ENCODE measurements at places on chromosomes 2 and 18.

DNA sequence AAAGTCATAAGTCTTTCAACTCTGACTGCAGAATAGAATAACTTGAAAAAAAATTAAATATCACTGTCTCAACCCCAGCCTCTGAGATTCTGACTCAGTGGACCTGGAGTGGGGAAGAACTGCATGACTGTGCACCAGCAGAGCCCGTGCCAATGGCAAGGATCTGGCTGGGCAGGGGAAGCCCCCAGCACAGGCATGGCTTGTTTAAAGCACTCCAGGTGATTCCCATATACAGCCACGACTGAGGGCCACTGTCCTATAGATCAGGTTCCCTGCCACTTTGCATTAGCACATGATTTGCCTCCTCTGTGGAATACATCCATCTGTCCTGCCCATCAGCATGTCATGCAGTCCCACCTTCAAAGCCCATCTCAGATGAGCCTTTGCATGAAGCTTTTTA lies 45.9 kb upstream of the NCK2 start:
- H3K4me1 ChIP-seq = no peaks in the 10 kb centered on the region
- no peak overlapping the region for H3K27ac ChIP-seq

- H3K4me3 ChIP-seq = no peak overlapping the region
- no peak overlapping the region for H3K27ac ChIP-seq
- no peaks in the 10 kb centered on the region for H3K4me1 ChIP-seq
- no peaks in the 10 kb centered on the region for H3K36me3 ChIP-seq
- DNase-seq = no peak
These were observed 758.7 kb downstream of the TMEM182 start for GRCh38 chr2:103520547-103520946.

- H3K4me3 ChIP-seq = no peak overlapping the region
- no peaks in the 10 kb centered on the region for H3K36me3 ChIP-seq
- H3K4me1 ChIP-seq = no peaks in the 10 kb centered on the region
- DNase-seq = no peak
- no peaks in the 10 kb centered on the region for H3K27me3 ChIP-seq
- H3K27ac ChIP-seq = no peak overlapping the region
These were observed 442.5 kb upstream of the PKDCC start for GRCh38 chr2:41605311-41605710.

DNA sequence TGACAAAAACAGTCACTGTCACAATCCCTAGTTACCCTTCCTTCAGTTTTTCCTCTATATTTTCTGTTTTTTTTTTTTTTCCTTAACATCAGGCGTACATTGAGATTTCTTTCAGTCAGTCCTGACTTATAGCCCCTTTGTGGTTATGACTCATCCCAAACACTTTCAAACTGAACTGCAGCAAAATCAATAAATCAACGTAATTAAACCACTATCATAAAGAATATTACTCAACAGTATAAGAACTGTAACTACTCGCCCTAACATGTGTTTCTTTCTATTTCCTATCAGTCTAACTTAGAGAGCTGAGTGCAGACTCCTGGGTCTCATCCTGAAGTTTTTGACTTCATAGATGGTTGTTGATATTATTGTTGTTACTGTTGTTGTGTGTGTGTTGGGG lies 523.5 kb downstream of the LRRTM4 start:
- no peaks in the 10 kb centered on the region for H3K4me1 ChIP-seq
- no peak overlapping the region for H3K4me3 ChIP-seq
- DNase-seq = no peak
- H3K36me3 ChIP-seq = no peaks in the 10 kb centered on the region

DNA sequence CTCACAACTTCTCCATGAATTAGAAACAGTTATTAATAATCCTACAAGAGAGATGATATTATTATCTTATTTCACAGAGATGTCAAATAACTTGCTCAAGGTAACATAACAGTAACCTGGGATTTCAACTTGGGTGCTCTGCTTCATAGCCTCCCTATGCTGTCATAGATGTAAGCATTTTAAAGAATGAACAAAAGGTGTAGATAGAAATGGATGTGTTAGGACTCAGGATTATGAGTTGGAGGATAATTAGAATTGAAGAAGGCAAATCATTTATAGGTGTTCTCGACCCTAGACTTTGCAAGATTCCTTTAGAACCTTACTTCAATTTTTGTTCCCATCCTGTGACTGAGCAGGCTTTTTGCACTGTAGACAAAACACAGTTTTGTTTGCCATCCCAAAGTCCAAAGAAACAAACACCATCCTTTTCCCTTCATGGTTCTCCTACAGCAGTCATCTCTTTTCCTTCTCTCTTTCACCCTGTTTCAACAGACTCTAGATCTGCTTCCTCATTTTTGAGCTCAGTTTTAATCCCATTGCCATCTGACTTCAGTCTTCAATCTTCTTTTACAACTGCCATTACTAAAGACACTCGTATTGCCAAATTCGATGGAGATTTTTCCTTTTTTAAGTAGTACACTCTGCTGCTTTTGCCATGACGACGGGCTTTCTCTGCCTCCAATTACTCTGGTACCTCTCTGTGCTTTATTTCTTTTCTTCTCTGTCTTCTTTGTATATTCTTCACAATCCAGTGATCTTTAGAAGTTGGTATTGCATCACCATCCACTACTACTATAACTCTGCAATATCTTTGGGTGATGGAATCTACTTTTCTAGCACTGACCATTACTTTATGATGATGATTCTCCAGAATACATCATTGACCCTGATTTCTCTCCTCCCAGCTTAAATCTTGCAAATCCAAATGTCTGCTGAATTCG lies 4.5 kb downstream of the HNMT start:
- no peak overlapping the region for H3K4me3 ChIP-seq
- no peaks in the 10 kb centered on the region for H3K4me1 ChIP-seq
- H3K36me3 ChIP-seq = no peaks in the 10 kb centered on the region
- DNase-seq = no peak
- no peaks in the 10 kb centered on the region for H3K27me3 ChIP-seq

- H3K4me1 ChIP-seq = no peaks in the 10 kb centered on the region
- no peak overlapping the region for H3K4me3 ChIP-seq
- no peak for DNase-seq
- H3K27ac ChIP-seq = no peak overlapping the region
These were observed 6.8 kb upstream of the CIB4 start for GRCh38 chr2:26647981-26648380.

DNA sequence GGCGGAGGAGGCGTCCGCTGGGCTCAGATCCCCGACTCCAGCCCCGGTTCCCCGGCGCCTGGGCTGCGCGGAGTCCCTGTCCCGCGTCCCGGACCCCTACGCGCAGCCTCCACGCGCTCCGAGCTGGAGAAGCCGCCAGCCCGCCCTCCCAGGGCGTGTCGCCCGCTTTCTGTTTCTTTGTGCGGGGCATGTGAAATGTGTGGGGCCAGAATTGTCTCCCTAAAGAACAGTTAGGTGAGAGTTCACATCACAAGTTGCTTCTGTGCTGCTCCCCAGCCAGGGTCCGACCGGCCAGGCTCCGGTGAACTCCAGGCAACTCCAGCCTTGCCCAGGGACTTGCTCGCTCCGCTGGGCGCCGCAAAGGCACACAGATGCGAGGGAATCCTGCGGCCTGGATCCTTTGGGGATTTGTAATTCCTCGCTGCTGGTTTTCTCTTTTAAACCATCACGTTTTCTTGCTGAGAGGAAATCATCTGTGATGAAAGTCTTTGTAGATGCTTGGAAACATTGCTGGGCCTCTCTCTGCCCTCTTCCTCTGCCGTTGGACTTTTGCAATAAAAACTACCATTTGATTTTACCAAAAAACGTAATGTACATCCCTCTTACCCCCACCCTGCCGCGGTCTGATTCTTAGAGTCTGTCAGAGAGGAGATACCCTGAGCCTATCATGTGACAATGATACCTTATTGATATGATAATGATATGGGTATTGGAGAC lies 631 bp downstream of the GYPC start:
- peak overlapping the region; percentile 88 for H3K4me3 ChIP-seq
- H3K27me3 ChIP-seq = no peaks in the 10 kb centered on the region
- peak; percentile 43 for DNase-seq

GRCh38 chr2:222242532-222242931 lies 56.3 kb downstream of the PAX3 start:
- DNase-seq = no peak
- no peaks in the 10 kb centered on the region for H3K4me1 ChIP-seq
- no peaks in the 10 kb centered on the region for H3K36me3 ChIP-seq
- H3K4me3 ChIP-seq = no peak overlapping the region

GRCh38 chr18:2895391-2895790 lies 48.6 kb downstream of the EMILIN2 start:
- H3K36me3 ChIP-seq = no peaks in the 10 kb centered on the region
- H3K27ac ChIP-seq = no peak overlapping the region
- DNase-seq = no peak
- H3K4me3 ChIP-seq = no peak overlapping the region

DNA sequence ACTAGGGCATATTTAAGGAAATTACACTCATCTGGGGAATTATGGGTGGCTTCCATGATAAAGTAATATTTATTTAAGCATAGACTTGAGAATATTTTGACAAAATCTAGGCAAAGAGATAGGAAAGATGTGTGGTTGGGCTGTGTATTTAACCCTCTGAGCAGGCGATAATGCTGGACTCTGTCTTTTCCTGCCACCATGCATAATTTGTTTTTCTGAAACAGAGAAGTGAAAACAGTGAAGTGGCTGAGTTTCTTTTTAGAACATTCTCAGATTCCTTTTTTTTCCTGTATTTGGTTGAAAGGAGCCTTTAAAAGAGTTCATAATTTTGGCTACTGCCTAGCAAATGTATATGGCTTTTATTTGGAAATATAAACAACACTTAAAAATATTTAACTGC lies 104.8 kb upstream of the CDH19 start:
- H3K36me3 ChIP-seq = no peaks in the 10 kb centered on the region
- H3K27me3 ChIP-seq = no peaks in the 10 kb centered on the region
- no peak for DNase-seq
- no peak overlapping the region for H3K27ac ChIP-seq
- no peak overlapping the region for H3K4me3 ChIP-seq
- no peaks in the 10 kb centered on the region for H3K4me1 ChIP-seq

- H3K27me3 ChIP-seq = peaks cover 49% of the 10 kb centered on the region
- no peaks in the 10 kb centered on the region for H3K36me3 ChIP-seq
- H3K27ac ChIP-seq = no peak overlapping the region
- H3K4me3 ChIP-seq = no peak overlapping the region
- peak; percentile 32 for DNase-seq
These were observed 12.0 kb upstream of the NTSR2 start for GRCh38 chr2:11681722-11682589.

DNA sequence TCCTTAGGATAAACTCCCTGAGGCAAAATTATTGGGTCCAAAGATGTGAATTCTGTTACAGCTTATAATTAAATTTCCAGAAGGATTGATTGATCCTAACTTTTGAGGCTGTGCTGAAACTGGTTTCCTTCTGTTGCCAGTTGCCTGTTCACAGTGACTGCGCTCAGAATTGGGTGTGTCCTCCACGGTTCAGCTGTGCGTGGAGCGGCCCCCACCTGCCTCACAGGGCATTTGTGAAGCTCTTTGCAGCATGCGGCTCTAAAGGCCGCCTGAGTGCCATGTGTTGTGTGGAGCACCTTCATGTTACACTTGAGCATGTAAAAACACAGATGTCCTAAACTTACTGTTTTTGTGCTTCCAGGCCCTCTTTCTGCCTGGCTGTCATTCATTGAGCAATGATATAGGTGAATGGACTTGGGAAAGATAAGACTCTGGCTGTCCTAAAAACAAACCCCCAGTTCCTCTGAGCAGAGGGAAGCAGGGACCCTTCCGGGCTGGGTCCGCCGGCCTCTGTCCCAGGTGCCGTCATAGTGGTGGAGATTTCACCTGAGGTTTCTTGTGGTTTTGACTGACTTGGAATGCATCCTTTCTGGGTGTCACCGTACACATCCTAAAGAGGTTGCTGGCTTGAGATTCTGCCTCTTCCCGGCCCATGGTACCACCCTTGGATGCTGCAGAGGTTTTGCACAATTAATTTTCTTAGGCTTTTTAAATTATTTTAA lies 173.6 kb downstream of the LDLRAD4 start:
- no peak overlapping the region for H3K4me3 ChIP-seq
- peaks cover 10% of the 10 kb centered on the region for H3K4me1 ChIP-seq
- no peak overlapping the region for H3K27ac ChIP-seq
- H3K36me3 ChIP-seq = peaks cover 9% of the 10 kb centered on the region

DNA sequence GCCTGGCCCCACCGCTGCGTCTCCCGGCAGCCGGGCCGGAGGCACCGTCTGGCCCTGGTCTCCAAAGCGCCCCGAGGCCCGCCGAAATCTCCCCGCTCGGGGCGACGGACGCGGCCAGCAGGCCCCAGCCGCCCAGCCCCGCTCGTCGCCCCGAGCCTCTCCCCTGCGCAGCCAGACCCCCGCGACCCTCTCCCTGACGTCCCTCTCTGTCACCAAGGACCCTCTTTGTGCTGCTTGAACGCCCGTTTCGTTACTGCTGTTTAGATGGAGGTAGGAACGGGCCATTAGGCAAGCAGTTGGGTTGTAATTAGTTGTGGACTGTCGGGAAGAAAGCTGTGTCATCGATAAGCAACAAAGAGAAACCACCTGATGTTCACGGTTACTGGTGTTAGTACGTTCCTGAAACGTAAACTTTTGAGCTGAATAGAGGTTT lies 686 bp downstream of the UBXN4 start:
- H3K4me1 ChIP-seq = peaks cover 12% of the 10 kb centered on the region
- peak overlapping the region; percentile 99 for H3K27ac ChIP-seq
- peak overlapping the region; percentile 99 for H3K4me3 ChIP-seq
- no peak for DNase-seq
- peaks cover 2% of the 10 kb centered on the region for H3K36me3 ChIP-seq

GRCh38 chr18:22687892-22688680 lies 245.0 kb upstream of the RBBP8 start:
- no peak overlapping the region for H3K4me3 ChIP-seq
- H3K27ac ChIP-seq = no peak overlapping the region
- H3K4me1 ChIP-seq = no peaks in the 10 kb centered on the region
- H3K36me3 ChIP-seq = no peaks in the 10 kb centered on the region
- DNase-seq = no peak
- peaks cover 2% of the 10 kb centered on the region for H3K27me3 ChIP-seq

DNA sequence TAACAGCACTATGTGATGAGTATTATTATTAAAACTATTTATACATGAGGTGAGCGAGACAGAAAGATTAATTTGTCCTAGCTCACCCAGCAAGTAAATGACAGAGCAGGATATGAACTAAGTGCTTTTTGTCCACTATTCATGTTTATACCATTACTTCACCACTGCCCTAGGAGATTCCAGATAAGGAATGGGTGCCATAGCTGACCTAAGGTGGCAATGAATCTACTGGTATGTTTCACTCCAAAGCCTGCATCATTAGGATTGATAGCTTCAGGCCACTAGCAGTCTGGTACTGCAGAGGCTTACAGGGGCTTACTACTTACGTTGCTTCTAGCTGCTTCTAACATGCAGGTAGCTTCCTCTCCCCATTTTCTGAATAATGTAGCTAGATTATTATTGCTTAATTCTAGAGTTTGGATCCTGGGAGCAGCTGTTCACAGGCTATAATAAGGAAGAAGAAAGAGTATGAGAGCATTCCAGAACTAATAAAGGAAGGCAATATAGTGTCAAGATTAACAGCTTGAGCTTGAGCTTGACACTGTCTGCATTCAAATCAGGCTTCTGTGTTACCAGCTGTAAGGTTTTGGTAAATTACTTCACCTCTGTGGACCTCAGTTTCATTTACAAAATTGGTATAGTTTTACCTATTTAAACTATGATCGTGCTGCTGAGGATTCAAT lies 153.7 kb downstream of the GALNT3 start:
- H3K27me3 ChIP-seq = no peaks in the 10 kb centered on the region
- H3K27ac ChIP-seq = no peak overlapping the region
- DNase-seq = no peak
- no peaks in the 10 kb centered on the region for H3K36me3 ChIP-seq
- H3K4me1 ChIP-seq = no peaks in the 10 kb centered on the region

Measured in T-cell (primary cell).